ENCODE measurements at places on chromosomes 2 and 18.

DNA sequence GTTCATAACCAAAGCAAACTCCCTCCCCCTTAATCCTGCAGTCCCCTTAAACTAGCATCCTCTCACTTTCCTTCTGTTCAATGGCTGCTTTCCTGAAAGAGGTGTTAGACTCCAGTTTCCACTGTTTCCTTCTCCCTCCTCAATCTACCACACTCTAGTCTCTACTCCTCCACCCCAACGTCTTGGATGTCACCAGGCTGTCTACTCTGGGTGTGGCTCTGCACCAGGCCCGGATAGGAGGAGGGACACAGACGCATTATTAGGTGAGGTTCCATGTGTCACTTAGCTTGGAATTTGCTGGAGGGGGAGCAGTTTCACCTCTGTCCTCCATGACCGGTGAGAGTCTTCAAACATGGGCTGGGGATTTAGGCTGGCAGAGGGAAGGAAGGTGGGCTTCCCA is 61.3 kb downstream of the MTHFD2 start:
- no peak for DNase-seq

GRCh38 chr2:42567806-42568400 is 529 bp upstream of the MTA3 start:
- DNase-seq: no peak

- DNase-seq: no peak
Observed at GRCh38 chr2:189177251-189177840, 2.2 kb downstream of the COL5A2 start.

- no peak for DNase-seq
Observed at GRCh38 chr2:234905547-234906265, 46.1 kb upstream of the SH3BP4 start.

DNA sequence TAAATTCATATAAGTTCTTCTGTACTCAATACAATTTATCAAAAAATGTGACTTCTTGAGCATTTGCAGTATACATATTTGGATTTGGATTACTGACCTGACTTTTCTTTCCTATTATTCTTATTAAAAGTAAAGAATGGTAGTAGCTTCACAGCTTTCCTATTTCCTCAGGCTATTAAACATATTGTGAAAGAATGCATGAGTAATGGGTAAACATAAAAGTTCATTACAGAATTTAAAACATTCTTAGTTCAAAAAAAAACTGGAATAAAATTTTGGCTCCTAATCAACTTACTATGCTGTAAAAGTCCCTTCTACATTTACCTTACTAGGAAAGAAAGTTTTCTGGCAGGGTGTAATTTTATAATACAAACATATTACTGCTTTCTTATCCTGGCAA is 27.3 kb upstream of the C2orf66 start:
- DNase-seq: no peak

- no peak for DNase-seq
Observed at GRCh38 chr2:30282081-30282480, 50.7 kb downstream of the LBH start.

GRCh38 chr2:141508806-141509595 is 621.8 kb downstream of the LRP1B start:
- DNase-seq: no peak

DNA sequence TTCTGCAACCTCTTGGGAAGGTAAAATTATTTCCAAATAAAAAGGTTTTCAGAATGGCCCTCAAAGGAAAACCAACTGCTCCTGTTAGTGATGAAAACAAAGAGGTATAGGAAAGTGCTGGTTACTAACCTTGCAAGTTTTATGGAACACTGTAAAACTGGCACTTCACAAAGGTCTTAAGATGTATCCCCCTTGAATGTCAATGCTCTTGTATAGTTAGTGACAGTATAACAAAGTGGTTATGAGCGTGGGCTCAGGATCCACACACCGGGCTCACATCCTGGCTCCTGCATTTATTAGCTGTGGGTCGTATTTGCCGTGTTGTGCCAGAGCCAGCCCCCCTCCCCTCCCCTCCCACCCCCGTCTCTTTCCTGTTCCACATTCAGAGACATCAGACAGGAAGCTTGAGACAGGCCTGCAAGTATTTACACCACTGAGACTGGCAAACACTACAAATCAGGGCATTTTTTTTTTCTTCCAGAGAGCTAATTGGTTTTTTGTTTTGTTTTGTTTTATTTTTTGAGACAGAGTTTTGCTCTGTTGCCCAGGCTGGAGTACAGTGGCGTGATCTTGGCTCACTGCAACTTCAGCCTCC is 9.2 kb upstream of the DNPEP start:
- no peak for DNase-seq

- DNase-seq: no peak
Observed at GRCh38 chr2:99674090-99674489, 184.3 kb upstream of the REV1 start.

- DNase-seq: peak; percentile 63
Observed at GRCh38 chr2:74440378-74441169, 1.2 kb downstream of the RTKN start.

DNA sequence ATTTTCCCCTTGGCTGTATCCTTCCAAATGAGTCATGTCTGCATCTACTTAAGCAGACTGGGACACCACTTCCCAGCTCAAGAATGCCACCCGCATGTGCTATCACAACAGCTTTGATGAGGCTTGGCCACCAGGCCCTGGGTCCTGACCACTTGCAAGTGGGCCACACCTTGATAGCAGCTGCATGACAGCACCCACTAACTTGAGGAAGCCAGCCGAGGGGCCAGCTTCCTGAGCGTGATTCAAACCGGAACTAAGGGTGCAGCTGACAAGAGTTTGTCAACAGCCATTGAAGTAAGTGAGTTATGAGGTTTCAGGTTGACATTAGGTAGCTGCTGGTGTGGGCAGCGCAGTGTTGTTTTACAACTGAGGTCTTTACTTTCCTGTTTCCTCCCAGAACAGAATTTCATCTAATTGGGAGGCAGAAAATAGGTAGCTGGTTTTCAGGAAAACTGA is 54.4 kb downstream of the EPHA4 start:
- peak; percentile 60 for DNase-seq

GRCh38 chr2:167001165-167001564 is 112.9 kb downstream of the XIRP2 start:
- no peak for DNase-seq

DNA sequence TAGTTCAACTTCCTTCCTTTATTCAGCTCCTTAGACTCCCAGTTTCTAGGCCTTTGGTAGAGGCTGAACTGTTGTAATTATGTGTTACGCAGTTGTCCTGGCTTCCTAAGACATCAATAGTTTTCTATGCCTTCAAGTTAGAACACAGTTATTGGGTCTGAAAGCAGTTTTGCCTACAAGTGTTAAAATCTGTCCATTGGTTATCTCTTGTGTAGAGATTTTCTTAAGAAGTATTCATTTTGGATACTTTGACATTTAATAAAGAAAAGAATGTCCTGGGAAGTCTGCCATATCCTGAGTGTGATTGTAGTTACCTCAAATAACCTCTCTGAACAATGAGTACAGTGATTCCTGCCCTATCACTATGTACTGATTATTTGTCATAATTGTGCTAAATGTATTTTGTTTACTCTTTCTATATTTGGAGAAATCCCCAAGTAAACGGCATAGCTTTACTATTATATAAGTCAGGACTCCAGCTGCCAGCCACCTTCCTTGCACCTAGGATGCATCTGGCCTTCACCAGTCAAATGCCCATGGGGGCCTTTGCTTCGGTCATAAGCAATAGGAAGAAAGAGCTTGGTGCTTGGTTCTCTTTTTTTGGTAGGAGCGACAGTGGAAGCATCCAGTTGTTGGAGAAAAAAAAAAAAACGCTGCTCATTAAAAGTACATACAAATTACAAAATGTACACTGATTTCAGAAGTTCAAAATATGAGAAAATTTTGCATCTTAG is 449.5 kb upstream of the PKDCC start:
- no peak for DNase-seq

GRCh38 chr18:6795307-6795706 is 65.8 kb downstream of the ARHGAP28 start:
- DNase-seq: no peak

DNA sequence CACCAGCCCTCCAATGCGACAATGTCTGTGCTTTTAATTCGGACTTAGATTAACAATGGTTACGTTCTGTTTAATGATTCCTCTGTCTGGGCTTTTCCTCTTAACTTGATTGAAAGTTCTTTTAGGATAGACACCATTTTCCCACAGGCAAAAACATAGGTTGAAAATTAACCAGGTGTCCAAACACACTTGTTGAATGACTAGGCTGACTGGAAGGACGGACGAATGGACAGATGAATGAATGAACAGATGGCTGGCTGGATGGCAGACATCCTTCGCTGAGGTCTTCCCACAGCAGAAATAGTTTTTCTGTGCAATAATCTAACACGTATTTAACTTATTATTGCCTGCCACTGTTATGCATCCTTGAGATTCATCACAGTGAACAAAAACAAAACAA is 298.8 kb downstream of the SRBD1 start:
- DNase-seq: no peak

DNA sequence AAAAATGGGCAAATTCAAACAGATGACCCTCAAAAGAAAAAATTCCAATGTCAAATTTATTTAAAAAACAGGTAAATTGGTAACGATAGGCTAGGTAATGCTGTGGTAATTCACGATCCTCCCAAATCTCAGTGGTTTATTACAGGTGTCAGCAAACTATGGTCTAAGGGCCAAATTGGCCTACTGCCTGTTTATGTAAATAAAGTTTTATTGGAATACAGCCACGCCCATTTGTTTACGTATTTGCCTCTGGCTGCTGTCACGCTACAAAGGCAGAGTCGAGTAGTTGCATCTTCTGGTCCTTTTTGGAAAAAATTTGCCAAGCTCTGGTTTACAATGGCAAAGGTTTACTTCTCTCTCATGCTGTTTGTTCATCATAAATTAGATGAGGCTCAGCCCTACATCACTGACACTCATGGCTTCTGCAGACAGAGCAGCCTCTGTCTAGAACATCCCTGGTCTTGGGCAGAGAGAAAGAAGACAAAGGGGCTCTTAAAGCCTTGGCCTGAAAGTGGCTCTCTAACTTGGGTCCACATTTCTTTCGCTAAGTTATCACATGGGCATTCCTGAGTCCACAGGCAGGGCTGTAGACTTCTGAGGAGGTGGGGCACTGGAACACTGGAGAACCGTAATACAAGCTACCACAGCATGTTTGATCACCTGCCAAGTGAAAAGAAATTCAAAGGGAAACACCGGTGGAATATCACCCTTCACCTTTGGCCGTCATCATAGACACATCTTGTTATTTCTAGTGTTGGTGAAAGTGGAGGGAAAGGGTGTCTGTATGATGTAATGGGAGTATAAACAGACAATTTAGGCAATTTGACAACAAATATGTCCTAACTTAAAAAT is 34.8 kb downstream of the SP110 start:
- no peak for DNase-seq

- no peak for DNase-seq
Observed at GRCh38 chr2:235774153-235774870, 280.5 kb downstream of the AGAP1 start.

- no peak for DNase-seq
Observed at GRCh38 chr18:42412281-42412680, 457.2 kb downstream of the PIK3C3 start.

DNA sequence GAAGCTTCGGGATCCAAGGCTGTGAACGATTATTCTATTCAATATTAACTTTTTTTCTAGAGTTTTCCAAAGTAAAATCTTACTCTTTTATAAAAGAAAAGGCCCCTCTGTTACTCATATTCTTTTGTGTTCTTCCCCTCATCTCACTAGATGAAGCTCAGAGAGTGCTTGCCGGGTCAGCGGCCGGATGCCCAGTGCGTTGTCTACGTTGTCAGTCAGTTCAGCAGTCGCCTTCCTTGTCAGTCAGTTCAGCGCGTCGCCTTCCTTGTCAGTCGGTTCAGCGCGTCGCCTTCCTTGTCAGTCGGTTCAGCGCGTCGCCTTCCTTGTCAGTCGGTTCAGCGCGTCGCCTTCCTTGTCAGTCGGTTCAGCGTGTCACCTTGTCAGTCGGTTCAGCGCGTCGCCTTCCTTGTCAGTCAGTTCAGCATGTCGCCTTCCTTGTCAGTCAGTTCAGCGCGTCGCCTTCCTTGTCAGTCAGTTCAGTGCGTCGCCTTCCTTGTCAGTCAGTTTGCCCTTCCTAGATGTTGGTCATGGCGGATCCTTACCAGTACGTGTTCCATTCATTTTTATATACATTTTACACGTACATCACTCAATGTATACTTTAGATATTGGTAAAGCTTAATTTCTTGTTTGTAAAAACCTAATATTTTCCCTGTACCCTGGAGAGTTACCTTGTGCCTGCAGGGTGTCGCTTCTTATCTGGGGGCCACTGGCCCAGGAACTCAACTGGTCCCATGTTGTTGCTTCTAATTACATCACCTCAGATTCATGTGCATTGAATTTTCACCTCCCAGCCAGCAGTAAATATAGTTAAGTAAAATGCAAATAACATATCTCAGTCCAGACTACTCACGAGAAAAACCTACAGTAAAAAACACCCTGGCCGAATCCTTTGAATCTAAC is 206.9 kb downstream of the ASB1 start:
- DNase-seq: no peak

DNA sequence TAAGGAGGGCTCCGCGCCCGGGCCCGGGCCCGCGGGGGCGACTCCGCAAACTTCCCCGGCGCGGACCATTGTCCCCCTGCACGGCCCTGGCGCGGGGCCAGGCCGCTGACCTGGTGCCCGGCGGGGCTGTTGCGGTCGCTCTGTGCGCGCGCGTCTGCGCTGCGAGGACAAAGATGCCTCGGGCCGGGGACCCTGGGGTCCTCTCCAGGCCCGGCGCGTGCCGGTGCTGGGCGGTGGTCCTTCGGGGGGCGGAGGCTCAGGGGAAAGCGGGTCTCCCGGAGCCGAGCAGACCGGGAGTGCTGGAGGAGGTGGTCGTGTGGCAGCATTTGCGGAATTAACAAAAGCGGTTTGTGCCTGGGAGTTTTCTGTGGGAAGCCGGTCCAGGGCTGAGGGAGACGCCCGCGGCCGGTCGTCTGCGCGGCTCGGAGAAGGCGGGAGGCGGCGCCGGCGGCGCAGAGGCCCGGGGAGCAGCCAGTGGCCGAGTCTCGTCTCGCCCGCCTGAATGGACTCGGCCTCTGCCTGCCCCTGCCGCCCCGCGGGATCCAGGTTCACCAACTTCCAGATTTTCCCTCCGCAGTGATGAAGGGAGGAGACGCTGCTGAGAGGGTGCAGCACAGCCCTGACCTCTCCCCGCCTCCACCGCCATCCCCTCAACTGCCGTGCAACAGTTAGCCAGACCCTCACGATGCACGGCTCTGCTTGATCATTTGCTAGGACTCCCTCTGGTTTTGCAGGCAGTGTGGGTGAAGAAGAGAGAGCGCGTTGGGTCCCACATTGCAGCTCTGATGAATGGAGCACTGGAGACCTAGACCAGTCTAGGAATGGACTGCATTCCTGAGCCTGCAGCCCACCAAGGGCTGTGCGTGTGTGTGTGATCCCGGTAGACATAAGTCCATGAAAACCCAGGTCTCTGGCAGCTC is 705 bp downstream of the EFR3B start:
- no peak for DNase-seq
